ENCODE measurements at places on chromosomes 7 and 10.

DNA sequence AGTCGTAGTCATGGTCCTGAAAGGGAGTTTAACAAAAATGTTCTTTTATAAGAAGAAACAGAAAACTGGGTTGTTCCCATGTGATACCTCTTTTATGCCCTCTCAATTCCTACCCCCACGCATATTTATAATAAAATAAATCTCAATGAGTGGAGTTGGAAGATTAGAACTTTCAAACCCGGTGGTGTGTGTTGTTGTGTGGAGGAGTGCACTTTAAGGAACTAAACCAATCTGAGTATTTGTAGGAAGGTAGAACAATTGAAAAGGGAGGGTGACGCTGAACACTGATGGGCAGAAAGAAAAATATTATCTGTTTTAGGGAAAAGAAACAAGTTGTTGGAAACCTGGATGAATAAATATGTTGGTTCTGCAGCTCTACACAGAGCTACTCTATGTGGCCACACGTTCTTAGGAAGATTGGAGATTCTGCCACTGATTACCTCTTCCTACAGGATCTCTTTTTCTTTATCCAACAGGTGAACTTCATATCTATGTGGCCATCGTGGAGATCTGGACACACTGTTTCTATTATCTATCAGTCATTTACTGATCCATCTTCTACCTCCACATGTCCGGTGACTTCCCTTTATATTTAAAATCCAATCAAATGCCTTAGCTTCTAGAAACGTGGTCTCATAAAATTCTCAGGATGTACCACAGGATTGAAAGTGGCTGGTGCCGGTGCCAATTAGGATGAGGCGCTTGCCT lies 13.1 kb upstream of the GATA3 start:
- no peak for DNase-seq

- DNase-seq: no peak
These were observed 279.8 kb downstream of the CAMK1D start for GRCh38 chr10:12628964-12629766.

DNA sequence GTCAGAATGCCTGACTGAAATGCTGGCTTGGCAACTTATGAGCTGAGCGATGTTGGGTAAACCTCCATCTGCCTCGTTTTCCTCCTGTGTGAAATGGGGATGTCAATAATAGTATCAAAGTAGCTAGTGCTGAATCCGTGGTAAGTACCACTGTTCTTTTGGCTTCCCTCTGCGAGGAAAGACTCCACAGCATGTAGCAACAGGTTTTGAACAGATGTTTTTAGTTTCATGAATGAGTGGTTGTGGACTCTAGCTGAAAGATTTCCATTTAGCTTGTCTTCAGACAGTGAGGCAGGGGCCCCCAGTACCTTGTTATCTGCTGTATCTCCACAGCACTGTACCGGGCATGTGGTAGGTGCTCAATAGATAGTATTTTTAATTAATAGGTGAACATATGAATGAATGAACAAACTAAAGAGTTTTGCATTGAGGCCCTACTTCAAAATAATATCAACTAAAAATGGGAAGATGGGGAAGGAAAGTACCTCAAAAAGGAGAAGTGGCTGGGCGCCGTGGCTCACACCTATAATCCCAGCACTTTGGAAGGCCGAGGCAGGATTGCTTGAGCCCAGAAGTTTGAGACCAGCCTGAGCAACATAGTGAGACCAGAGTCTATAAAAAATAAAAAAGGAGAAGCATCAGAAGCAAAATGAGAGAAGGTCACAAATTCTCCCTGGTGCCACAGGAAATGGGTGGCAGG lies 5.6 kb upstream of the DLG5 start:
- DNase-seq: no peak

DNA sequence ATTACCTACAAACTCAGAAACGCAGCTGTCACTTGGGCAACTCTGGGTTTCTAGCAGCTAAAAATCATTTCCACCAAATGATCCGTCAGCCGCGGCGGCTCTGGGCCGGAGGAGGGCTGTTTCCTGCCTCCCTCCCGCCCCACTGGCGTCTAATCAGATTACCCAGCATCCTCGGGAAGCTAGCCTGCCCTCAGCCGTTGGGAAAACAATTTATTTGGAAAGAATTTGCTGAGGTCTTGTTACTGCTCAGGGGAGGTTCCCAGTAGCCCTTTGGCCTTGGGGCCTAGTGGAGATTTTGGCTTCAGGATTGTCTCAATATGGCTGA lies 65.0 kb upstream of the ADGRA1 start:
- no peak for DNase-seq

DNA sequence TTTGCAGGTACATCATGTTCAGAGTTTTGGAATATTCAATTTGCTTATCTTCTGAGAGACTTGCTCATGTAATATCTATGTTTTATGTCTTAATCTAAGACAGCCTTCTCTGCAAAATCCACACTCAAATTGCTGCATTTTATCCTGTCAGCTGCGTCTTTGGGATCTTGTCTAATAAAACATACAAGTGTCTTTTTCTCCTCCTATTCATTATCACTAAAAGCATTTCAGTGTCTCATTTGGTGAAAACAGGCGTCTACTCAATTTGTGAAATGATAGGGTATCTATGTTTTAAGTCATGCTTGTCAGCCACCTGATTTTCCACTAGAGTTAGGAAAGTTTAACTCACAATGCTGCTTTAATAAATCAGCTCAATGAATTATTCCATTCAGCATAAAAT lies 112.7 kb upstream of the LRRTM3 start:
- DNase-seq: no peak

DNA sequence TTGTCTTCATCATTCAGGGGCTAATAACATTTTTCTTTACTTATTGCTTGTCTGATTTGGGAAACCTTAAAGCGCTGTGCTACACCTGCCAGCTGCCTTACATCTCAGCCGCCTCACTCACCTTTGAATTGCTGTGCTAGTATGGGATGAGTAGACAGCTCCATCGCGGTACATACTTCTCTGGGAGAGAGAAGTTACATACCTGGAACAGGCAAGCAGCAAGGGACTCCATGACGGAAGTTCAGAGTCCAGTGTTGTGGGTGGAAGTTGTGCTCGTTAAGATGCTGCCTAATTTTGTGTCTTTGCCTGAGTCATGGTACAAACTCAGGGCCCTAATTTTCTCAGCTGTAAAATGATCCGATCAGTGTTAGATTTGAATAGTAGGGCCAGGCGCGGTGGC lies 1.9 kb downstream of the NUB1 start:
- no peak for DNase-seq

DNA sequence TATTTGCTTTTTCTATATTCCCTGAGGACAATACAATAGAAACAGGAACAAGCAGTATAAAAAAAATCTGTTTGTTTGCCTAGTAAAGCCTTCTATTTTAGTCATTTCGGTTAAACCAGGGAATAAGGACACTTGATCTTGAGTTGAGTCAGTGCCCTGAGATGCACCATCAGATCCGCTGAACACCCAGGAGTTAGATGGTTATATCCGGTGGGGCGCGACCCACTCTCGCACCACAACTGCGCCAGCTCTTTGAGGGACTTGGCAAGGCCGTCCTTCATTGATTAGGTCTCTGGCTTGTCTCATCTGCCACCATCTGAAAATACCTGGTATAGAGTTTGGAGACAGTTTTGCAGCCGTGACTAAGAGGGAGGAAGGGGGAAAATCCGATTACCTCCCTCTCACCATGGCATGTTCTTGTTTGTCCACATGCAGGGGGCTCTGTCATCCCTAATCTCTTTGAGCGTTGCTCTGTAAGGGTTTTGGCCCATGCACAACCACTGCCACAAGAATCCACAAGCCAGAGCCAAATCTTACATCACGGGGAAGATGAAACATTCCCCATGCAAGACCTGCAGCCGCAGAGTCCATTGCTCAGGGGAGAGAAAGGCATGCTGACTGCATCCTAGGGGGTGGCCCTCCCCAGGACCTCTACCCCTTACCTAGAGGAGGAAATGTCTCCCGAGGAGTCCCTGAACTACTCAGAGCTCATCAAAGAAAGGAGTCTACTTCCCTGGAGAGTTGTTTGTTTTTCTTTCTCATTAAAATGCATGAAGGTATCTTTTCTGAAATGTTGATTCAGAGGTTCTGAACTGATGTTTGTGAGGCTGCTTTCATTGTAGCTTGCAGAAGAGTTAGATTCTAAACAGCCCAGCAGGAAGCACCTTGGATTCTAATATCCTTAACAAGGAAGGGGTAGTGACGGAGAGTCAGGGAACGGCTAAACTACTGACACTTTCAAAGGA lies 101.6 kb upstream of the FAM171A1 start:
- no peak for DNase-seq

- DNase-seq: no peak
These were observed 228.5 kb downstream of the SLC25A13 start for GRCh38 chr7:96093435-96093834.

DNA sequence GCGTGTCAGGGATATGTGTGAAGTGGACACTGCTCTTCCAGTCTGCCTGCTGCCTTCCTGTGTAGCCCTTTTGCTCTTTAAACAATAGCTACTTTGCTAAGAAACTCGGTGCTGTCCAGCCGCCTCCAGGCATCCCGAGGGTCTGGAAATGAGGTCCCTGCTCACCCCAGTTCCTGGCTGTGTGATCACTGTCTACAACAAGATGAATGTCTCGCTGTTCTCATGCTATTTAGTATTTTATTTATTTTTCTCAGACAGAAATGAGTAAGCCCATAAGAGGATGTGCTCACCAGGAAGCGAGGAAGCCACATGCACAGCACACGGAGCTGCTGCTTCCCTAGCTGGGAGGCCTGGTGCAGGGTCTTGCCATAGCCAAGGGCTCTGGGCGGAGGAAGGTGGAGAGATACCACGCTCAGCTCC lies 167.0 kb upstream of the PITRM1 start:
- no peak for DNase-seq

DNA sequence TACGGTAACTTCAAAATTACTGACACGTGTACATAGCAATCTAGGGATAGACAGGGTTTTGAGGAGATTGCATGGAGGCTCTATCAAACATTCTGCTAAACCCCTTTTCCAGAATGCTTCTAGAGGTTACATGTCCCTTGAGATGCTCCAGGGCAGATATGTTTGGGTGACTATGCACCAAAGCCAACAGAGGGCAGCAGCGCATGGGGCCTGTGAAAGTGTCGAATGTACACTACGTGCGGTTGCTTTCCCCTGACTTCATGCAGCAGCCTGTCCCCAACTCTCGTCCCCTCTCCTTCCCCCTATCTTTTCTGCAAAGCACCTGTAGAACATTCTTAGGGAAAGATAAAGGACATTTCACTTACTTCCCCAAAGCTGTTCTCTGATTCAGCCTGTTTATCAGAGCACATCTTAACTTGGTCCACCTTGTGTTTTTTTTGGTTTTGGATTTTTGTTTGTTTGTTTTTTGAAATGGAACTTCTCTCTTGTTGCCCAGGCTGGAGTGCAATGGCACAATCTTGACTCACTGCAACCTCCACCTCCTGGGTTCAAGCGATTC lies 90.2 kb downstream of the UBE3C start:
- DNase-seq: no peak

GRCh38 chr7:112086496-112087254 lies 119.5 kb downstream of the DOCK4 start:
- DNase-seq: no peak

DNA sequence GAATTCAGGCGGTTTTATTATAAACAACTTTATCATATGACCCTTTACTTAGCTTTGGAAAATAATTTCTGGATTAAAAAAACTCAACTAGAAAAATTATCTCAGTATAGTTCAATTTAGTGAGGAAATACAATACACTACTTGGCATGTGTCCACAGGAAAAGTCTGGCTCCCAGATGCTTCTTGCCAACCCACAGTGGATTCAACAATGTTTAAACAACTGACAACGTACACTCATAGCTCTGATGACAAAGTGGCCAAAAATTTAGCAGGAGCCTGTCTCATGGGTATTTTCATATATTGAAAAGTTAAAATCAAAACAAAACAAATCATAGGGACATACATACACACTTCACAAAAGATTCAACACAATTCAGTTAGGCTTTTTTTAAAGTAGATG lies 158.8 kb downstream of the SKAP2 start:
- DNase-seq: no peak

- no peak for DNase-seq
These were observed 100.2 kb downstream of the SVIL start for GRCh38 chr10:29534590-29534989.

DNA sequence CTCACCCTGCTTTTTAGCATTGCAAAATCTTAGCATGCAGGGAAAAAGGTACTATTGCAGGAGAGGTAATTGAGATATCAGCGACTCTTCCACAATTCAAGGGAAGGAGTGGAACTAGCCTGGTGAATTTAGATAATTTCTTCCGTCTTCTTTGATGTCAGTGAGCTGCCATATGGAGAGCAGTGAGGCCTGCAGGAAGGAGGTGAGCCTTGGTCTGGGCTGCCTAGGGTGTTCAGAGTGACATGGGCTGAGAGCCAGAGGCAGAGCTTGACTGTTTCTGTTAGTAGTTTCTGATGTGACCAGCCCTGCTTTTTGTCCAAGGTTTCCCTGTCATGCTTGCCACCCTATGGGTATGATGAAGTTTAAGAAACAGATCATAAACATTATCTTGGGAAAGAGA lies 28.6 kb downstream of the KAT6B start:
- no peak for DNase-seq

- no peak for DNase-seq
These were observed 12.4 kb upstream of the ZNF716 start for GRCh38 chr7:57437581-57437980.

- DNase-seq: no peak
These were observed 11.2 kb upstream of the TECTB start for GRCh38 chr10:112271982-112272381.

GRCh38 chr7:129702316-129702715 lies 90.8 kb downstream of the NRF1 start:
- DNase-seq: no peak
